ENCODE measurements at places on chromosomes 2 and 18. TPM values are rescaled to one million over a fixed set of nuclear protein-coding genes. Genes with fewer than 3 reads are reported as not detected.

The GCA gene
- 23.4 TPM for total RNA-seq

The SCN2A gene
- 0.33 TPM for total RNA-seq

The GULP1 gene
- total RNA-seq: 6.9 TPM

GRCh38 chr2:77336013-77336412 lies 186.2 kb downstream of the LRRTM4 start:
- H3K27ac ChIP-seq: no peak overlapping the region
- no peaks in the 10 kb centered on the region for H3K36me3 ChIP-seq
- no peak for DNase-seq
- H3K4me1 ChIP-seq: no peaks in the 10 kb centered on the region
- H3K4me3 ChIP-seq: no peak overlapping the region
- H3K27me3 ChIP-seq: no peaks in the 10 kb centered on the region

GRCh38 chr2:137888845-137889244 lies 75.4 kb upstream of the HNMT start:
- no peaks in the 10 kb centered on the region for H3K36me3 ChIP-seq
- H3K4me1 ChIP-seq: no peaks in the 10 kb centered on the region
- peak; percentile 40 for DNase-seq
- H3K27ac ChIP-seq: no peak overlapping the region
- no peaks in the 10 kb centered on the region for H3K27me3 ChIP-seq
- H3K4me3 ChIP-seq: no peak overlapping the region

- no peak for DNase-seq
- H3K27ac ChIP-seq: no peak overlapping the region
- H3K4me3 ChIP-seq: no peak overlapping the region
- H3K36me3 ChIP-seq: no peaks in the 10 kb centered on the region
- no peaks in the 10 kb centered on the region for H3K4me1 ChIP-seq
Observed at GRCh38 chr18:72458271-72458670, 85.9 kb downstream of the CBLN2 start.

The FMNL2 gene
- 7.7 TPM for total RNA-seq

The PLCL1 gene
- total RNA-seq: 0.51 TPM

- H3K4me3 ChIP-seq: no peak overlapping the region
- H3K36me3 ChIP-seq: peaks cover 2% of the 10 kb centered on the region
- peak overlapping the region; percentile 17 for H3K27ac ChIP-seq
- DNase-seq: no peak
- H3K27me3 ChIP-seq: no peaks in the 10 kb centered on the region
Observed at GRCh38 chr2:69789175-69789721, 40.2 kb upstream of the GMCL1 start.

DNA sequence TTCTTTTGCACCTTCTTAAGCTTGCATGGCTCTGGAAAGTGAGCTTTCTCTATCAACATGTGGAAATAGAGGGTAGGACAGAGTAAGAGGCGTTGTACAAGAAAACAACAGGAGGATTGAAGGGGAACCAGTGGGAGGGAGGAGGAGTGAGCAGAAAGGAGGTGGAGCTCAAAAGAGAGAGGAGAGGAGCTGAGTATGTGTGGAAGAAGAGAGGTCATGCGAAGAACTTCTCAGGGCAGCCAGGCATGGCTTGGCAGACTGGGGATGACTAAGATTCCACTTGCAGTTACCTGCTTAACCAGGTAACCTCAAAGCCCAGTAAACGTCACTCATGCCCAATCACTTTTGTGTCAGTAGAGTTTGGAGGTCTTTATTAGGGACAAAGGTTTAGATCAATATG lies 105.1 kb downstream of the BCL2L11 start:
- H3K27me3 ChIP-seq: no peaks in the 10 kb centered on the region
- no peaks in the 10 kb centered on the region for H3K36me3 ChIP-seq
- no peak overlapping the region for H3K4me3 ChIP-seq
- DNase-seq: peak; percentile 17
- H3K4me1 ChIP-seq: peaks cover 17% of the 10 kb centered on the region
- no peak overlapping the region for H3K27ac ChIP-seq

The REG3G gene
- 0.28 TPM for total RNA-seq

DNA sequence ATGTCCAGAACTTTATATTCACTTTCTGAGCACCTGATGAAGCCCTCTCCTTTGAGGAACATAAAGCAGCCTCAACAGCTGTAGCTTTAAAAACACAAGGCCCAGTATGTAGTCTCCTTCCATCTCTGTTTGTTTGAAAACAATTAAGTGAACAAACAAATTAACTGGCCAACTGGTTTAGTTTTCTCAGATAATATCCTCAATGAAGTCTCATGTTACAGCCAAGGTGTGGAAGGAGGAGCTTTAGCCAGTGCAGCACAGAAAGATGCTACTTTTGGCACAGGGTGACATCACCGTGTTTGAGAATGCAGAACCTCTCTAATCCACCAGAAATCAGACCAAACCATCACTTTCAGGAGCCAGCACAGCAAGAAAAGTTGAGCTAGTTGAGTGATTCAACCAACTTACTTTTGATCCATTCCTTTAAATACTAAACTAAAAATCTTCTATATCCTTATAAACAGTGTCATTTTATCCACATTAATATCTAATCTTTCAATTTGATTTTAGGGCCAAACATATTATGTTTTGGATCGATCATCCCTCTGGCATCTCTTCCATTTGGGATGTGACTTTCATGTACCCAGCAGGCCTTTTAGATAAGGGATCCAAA lies 488.7 kb downstream of the ARHGAP15 start:
- no peak for DNase-seq
- no peak overlapping the region for H3K27ac ChIP-seq
- no peaks in the 10 kb centered on the region for H3K36me3 ChIP-seq
- H3K4me3 ChIP-seq: no peak overlapping the region
- no peaks in the 10 kb centered on the region for H3K27me3 ChIP-seq

DNA sequence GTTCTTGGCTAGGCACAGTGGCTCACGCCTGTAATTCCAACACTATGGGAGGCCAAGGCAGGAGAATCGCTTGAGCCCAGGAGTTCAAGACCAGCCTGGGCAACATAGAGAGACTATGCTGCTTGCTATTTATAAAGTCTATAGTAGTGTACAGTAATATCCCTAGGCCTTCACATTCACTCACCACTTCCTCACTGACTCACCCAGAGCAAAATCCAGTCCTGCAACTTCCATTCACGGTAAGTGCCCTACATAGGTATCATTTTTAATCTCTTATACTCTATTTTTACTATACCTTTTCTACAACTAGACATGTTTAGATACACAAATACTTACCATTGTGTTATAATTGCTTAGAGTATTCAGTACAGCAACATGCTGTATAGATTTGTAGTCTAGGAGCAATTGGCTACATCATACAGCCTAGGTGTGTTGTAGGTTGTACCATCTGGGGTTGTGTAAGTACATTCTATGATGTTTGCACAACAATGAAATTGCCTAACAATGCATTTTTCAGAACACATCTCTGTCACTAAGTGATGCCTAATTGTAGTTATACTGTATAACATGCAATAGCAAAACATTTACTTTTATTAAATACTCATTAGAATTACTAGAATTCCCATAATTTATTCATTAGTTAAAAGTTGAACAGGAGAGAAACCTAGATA lies 8.8 kb downstream of the DHX57 start:
- DNase-seq: no peak
- H3K27me3 ChIP-seq: no peaks in the 10 kb centered on the region
- H3K4me1 ChIP-seq: no peaks in the 10 kb centered on the region
- H3K36me3 ChIP-seq: peaks cover 8% of the 10 kb centered on the region
- no peak overlapping the region for H3K4me3 ChIP-seq

DNA sequence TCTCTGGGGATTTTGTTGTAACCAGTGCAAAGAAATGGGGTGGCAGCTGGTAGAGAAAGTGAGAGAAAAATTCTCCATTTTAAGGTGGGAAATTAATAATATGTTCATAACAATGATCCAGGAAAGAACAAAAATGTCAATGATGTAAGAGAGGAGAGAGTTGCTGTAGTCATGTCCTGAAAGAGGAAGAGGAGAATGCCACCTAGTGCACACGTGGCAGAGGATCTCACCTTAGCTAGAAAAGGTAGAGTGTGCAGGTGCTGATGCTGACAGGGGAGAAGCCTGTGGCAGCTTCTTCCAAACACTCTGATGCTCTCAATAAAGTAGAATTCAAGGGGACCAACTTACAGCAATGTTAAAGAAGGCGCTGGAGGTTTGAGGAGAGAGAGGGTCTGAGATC lies 282.9 kb upstream of the PKDCC start:
- H3K4me1 ChIP-seq: peaks cover 3% of the 10 kb centered on the region
- H3K36me3 ChIP-seq: no peaks in the 10 kb centered on the region
- peaks cover under 1% of the 10 kb centered on the region for H3K27me3 ChIP-seq
- no peak overlapping the region for H3K4me3 ChIP-seq
- DNase-seq: no peak

DNA sequence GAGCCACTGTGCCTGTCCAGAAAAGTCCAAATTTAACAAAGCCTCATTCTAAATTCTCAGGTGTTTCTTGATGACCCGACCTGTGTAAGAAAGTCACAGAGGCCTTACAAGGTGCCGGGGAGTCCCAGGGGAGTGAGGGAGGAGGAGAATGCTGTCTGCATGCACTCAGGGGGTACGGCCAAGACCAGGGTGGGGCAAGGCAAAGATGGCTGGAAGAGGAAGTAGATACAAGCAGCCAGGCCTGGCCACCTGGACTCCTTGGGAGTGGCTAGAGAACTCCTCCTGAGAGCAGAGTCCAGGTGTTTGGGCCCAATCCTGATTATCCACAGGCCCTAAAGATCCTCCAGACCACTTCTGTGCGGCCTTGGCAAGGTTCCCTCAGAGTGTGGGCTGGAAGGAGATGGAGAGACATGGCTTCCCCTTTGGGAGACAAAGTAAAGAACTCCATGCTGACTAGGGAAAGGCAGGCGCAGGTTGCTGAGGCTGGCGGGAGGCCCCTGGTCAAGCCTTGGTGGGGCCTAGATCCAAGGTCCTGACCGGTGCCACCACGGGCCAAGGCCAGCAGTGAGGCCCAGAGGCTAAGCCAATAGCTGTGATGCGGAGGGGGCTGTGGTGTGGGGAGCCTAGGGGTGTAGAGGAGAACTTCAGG lies 74.7 kb downstream of the COPS8 start:
- H3K4me3 ChIP-seq: no peak overlapping the region
- no peak for DNase-seq
- no peaks in the 10 kb centered on the region for H3K36me3 ChIP-seq
- H3K27me3 ChIP-seq: no peaks in the 10 kb centered on the region
- no peak overlapping the region for H3K27ac ChIP-seq

The GLB1L gene
- total RNA-seq: 5.2 TPM

DNA sequence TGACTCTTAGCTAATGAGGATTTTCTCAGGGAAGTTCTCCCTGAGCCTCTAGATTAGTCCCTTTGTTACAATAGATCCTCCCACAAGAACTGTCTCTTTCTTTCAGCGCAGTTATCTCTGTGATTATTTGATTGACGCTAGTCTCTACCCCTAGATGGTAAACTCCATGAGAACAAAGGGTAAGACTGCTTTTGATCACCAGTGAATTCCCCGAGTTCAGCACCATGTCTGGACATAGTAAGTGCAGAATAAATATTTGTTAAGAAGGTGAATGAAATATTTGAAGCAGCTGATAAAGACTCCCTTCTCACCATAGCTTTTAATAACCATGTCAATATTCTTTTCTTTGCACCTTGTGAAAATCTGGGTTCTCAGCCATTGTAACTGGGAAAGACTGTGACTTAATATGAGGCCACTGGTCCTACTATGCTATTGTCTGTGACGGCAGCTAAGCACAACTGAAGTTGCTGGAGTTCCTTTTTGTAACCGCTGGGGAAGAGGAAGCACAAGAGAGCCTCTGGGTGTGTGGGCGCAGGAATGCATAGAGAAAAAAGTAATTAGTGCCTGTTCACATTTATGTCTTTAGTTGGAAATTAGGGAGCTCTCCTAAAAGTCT lies 214.7 kb downstream of the TGIF1 start:
- no peak overlapping the region for H3K4me3 ChIP-seq
- DNase-seq: no peak
- H3K27me3 ChIP-seq: no peaks in the 10 kb centered on the region
- no peak overlapping the region for H3K27ac ChIP-seq
- H3K36me3 ChIP-seq: no peaks in the 10 kb centered on the region

The RHBDD1 gene
- 45.8 TPM for total RNA-seq

DNA sequence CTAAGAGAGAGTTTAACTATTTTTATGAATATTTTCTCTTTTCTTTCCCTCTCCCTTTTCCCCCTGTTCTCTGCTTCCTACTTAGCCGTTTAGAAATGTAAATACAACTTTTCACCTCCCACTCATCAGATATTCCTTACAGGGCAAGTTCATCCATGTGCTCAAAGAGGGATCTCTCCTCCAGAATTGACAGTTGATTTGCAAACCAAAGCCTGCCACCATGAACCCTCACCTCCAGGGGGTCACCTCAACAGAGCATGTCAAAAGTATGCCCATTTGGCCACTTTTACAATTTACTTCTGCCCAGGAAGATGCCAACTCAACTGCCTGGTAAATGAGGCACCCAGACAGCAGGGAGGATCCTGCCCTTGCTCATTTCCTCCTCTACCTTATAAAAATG lies 149.2 kb upstream of the GYPC start:
- no peaks in the 10 kb centered on the region for H3K36me3 ChIP-seq
- DNase-seq: no peak
- no peak overlapping the region for H3K27ac ChIP-seq
- no peaks in the 10 kb centered on the region for H3K27me3 ChIP-seq
- no peaks in the 10 kb centered on the region for H3K4me1 ChIP-seq

GRCh38 chr2:43766006-43766405 lies 7.8 kb upstream of the DYNC2LI1 start:
- no peaks in the 10 kb centered on the region for H3K36me3 ChIP-seq
- no peak for DNase-seq
- H3K4me3 ChIP-seq: no peak overlapping the region
- no peaks in the 10 kb centered on the region for H3K27me3 ChIP-seq
- H3K4me1 ChIP-seq: no peaks in the 10 kb centered on the region

GRCh38 chr18:37861981-37862380 lies 296.4 kb upstream of the CELF4 start:
- no peak overlapping the region for H3K4me3 ChIP-seq
- H3K27ac ChIP-seq: no peak overlapping the region
- no peaks in the 10 kb centered on the region for H3K36me3 ChIP-seq
- no peaks in the 10 kb centered on the region for H3K4me1 ChIP-seq
- no peak for DNase-seq

GRCh38 chr2:71824436-71824835 lies 323.2 kb downstream of the CYP26B1 start:
- H3K4me1 ChIP-seq: peaks cover 12% of the 10 kb centered on the region
- no peak overlapping the region for H3K4me3 ChIP-seq
- no peak overlapping the region for H3K27ac ChIP-seq
- no peaks in the 10 kb centered on the region for H3K27me3 ChIP-seq
- no peak for DNase-seq

- no peak overlapping the region for H3K4me3 ChIP-seq
- no peaks in the 10 kb centered on the region for H3K4me1 ChIP-seq
- no peak overlapping the region for H3K27ac ChIP-seq
- DNase-seq: no peak
- H3K36me3 ChIP-seq: no peaks in the 10 kb centered on the region
- no peaks in the 10 kb centered on the region for H3K27me3 ChIP-seq
Observed at GRCh38 chr2:161146209-161146775, 13.9 kb upstream of the TANK start.

- no peaks in the 10 kb centered on the region for H3K36me3 ChIP-seq
- DNase-seq: no peak
- peak overlapping the region; percentile 98 for H3K4me3 ChIP-seq
- peaks cover 19% of the 10 kb centered on the region for H3K4me1 ChIP-seq
Observed at GRCh38 chr2:210172219-210172575, 988 bp upstream of the KANSL1L start.
